WERI-Rb-1 (cell line): ENCODE measurements at places on chromosomes 7 and 10.

DNA sequence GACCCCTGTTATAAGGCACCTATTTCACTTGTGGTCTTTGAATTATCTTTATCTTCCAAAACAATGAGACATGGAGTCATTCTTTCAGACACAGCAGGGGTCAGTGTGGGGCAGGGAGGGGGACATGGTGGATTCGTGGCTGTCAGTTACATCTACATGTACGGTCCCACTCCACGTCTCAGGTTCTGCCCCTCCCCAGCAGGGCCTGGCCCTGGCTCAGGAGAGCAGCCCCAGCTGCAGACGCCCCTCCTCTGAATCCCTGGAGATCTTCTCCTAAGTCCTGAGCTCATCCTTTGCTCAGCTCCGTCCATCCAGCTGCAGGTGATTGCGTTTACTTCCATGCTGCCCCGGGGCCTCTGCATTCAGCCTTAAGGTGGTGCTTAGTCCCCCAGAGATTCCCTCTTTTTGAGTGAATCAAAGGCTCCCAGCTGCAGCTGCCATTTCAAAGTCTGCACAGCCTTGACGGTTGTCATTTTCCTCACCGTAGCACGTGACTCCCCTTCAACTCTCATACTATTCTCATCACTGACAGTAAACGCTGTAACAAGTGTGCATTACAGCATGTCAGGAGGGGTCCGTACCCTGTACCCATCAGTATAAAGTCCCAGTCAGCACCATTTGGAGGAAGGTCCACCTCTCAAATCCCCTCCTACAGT, 113.4 kb upstream of the TCERG1L start:
- no peak for DNase-seq

- peak; percentile 94 for DNase-seq
Observed at GRCh38 chr7:1555046-1555812, 776 bp downstream of the TMEM184A start.

DNA sequence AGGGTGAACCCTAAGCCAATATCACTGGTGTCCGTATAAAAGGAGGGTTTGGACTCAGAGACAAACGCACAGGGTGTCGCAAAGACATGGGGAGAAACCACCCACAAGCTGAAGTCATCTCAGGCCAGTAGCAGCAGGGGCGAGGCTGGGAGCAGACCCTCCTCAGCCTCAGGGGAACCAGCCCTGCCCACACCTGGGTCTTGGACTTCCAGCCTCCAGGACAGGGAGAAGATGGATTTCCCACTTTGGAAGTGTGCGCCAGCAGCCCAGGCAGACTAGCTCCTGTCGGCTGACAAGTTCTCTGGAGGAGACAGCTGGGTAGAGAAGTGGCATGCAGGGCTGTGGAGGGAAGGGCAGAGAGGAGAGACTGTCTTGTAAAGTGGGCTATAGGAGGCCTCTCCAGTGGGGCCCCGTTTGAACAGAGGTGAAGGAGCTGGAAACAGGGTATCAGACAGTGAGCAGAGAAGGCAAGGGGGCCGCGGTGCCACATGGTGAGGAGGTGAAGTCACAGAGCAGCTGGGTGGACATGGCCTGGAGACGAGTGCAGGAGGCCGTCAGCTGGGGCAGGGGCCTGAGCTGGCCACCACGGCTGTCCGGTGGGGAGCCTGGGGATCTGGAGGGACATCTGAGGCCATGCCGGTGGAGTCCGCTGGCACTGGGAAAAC, 475.6 kb downstream of the PTPRN2 start:
- DNase-seq = no peak

DNA sequence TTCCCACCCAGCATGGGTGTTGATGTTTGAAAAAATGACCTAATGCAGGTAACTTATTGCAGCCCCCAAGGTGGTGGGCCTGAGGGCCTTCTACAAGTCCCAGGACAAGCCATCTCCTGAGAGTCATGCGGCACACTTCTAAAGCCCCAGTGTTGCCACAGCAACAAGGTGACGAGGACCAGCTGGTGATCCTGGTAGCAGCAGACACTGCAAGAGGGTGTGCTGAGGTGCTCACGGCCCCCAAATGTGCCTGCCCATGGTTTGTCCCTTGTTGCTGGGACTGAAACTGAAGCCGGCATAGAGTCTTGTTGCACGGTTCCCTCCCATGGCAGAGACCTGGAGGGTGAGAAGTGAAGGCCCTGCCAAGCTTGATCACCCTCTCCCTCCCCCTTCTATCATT, 333.2 kb upstream of the MGMT start:
- no peak for DNase-seq

DNA sequence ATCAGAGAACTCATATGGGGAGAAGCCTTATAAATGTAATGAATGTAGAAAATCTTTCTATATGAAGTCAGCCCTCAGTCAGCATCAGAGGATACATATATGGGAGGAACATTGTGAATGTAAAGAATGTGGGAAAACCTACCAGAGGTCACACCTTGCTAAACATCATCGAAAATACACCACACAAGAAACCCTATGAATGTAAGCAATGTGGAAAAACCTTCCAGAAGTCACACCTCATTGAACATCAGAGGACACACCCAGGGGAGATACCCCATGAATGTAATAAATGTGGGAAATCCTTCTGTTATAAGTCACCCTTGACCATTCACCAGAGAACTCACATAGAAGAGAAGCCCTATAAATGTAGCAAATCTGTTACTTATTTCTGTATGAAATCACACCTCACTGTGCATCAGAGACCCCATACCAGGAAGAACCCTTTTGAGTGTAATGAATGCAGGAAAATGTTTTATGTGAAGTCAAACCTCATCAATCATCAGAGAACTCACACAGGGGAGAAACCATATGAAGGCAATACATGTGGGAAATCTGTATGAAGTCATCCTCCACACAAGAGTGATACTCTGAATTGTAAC, 30.8 kb downstream of the ZNF12 start:
- DNase-seq = no peak

DNA sequence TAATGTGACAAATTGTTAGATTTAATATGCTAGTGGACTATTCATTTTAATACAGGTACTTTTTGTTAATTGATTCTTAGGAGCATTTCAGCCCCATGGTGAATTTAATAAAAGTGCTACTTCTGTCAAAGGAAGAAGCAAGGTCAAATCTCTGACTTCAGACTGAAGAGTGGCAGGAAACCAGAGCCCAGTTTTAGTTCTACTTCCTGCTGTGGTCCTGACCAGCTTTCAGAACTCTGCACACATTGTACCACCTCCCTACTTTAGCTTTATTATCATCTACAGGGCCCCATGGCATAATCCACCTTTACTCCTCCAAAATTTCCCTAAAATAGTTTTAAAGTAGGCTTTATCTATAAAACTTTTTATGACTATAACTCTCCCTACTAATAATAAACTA, 33.7 kb downstream of the CTTNBP2 start:
- DNase-seq = no peak

DNA sequence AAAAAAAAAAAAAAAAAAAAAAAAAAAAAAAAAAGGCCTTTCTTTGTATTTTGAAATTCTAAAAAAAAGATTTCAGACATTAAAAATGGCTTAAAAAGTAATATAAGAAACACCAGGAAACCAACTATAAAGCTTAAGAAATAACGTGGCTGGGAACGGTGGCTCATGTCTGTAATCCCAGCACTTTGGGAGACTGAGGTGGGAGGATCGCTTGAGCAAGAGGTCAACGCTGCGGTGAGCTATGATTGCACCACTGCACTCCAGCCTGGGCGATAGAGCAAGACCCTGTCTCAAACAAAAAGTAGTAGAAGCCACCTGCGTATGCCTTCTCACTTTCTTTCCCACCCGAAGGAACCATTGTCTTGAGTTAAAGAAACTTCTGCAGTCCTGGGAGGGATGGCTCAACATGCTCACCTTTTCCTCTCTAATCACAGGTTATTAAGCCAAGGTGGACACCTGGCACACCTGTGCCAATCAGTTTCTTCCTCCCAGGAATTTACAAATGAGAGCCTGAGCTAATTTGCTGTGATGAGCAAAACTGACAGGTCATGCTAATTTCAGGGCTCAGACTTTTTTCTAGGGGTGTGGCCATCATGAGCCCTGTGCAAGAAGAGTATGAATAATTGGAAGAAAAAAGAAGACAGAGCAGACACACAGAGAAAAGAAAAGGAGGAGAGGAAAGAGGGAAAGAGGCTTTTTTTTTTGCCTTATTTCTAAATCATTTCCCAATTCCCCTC, 72.0 kb upstream of the PARD3 start:
- DNase-seq = no peak

DNA sequence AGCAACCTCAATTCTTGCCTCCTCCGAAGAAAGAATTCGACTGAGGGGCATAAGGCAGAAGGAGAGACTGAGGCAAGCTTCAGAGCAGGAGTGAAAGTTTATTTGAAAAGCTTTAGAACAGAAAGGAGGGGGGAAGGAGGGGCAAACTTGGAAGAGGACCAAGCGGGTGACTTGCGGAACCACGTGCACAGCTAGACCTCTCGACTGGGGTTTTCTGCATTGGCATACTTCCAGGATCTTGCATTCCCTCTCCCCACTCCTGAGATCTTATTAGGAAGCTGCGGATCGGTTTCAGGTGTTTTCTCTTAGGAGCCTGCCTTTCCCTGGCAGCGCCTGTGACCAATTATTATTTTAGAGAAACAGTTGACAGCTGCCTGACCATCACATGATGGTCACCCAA, 20.3 kb upstream of the CPXM2 start:
- no peak for DNase-seq

DNA sequence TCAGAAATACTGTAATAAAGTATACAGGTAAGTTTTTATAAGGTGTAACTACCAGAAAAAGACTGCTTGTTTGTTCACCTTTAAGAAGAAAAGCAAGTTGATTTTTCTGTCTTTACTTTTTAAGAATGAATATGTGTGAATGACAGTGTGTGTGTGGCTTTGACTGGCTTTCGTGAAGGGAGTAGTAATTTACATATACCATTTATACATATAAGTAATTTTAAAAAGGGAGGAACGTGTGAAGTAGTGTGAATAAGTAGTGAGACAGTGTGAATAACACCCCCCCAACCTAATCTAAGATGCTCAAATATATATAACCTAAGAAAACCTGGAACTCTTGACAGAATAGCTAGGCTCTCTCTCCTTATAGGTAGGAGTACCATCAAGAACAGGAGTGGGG, 33.2 kb downstream of the RBM33 start:
- no peak for DNase-seq

DNA sequence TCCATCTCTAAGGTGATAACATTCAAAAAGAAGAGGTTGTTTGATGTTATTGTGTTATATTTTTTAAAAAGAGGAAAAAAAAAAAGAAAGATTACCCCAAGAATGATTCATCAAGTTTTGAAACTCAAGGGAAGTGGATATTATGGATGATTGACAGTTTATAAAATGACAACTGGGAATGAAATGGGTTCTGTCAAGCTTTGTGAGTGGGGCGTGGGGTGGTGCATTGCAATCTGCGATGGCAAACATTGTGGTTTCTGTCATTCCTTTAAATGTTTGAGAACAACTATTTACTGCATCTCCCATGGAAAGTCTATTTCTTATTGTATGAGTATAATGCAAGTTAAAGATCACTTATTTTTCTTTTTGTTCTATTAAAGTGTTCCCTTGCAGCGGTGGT, 297.0 kb downstream of the CCDC3 start:
- no peak for DNase-seq

- no peak for DNase-seq
Observed at GRCh38 chr7:49564379-49564714, 209.1 kb upstream of the VWC2 start.

- no peak for DNase-seq
Observed at GRCh38 chr10:13795653-13796555, 209.1 kb downstream of the PRPF18 start.

GRCh38 chr7:77351539-77352004, 64.6 kb downstream of the GSAP start:
- no peak for DNase-seq

- DNase-seq = no peak
Observed at GRCh38 chr7:25716421-25716820, 435.6 kb upstream of the NFE2L3 start.

- DNase-seq = no peak
Observed at GRCh38 chr7:37450035-37450434, 1.4 kb upstream of the ELMO1 start.

- no peak for DNase-seq
Observed at GRCh38 chr10:127198721-127199120, 2.3 kb upstream of the INSYN2A start.

GRCh38 chr10:113960617-113961181, 83.0 kb upstream of the ADRB1 start:
- no peak for DNase-seq

GRCh38 chr10:120221873-120222485, 235.0 kb upstream of the PLPP4 start:
- peak; percentile 69 for DNase-seq

- DNase-seq = no peak
Observed at GRCh38 chr10:30704026-30704600, 74.6 kb upstream of the LYZL2 start.

GRCh38 chr10:3339121-3339520, 166.5 kb upstream of the PITRM1 start:
- DNase-seq = no peak

DNA sequence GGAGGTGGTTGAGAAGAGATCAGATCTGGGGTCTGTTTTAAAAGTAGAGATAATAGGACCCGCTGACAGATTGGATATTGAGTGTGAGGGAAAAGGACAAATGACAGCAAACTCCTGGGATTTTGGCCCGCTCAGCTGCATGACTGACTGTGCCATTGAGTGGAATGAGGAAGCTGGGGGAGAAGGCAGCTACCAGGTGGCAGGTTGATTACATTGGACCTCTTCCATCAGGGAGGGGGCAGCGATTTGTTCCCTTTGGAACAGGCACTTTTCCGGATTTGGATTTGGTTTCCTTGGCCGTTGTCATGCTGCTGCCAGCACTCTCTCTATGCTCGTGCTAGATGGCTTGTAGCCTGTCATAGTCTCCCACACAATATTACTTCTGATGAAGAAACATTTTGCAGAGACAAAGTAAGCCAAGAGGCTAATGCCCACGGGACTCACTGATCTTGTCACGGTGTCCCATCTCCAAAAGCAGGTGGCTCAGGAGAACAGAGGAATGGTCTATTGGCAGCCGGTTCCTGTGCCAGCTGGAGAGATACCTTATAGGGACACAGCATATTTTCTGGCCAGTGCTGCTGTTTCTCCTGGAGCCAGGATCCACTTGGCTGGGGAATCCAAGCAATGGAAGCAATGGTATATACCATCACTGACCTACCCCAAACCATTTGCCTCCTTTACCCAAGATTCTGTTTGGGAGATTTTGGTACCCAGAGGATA, 69.1 kb upstream of the WAC start:
- DNase-seq = no peak

DNA sequence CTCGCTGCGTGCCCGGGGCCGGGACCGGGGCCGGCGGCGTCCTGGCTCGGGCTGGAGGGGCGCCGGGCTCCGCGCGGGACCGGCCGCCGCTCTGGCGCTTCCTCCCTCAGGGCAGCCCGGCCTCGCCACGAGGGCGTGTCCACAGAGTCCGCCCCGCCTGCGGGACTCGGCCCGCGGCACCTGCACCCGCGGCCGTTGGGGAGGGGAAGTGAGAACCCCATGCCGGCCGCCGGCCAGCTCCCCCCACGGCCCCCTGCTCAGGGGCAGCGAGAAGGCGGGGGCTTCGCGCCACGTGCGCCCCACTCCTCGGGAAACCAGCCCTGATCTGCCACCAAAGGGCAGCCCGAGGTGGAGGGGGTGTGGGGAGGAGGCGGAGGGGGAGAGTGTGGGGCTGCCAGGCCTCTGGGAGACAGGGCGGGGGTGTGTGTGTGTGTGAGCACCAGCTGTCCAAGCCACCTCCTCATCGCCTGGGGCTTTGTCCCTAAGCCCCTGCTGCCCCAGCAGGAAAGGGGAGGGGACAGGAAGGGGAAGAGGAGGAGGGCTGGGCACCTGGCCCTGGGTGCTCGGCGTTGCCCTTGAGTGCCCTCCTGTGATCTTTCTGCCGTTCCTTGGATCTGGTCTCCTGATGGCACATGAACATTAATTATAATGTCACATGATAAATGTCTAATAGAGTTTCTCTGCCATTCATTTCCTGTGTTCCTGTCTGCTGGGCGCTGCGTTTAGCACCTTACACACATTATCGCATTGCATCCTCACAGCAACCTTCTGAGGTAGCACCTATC, at the start of gene PIK3AP1:
Gene PIK3AP1 (minus strand): TSS at position 93 of the 785 bp plus-strand sequence. CDS start 120 bp downstream, outside the sequence.
- DNase-seq = peak; percentile 94
